ENCODE measurements at places on chromosomes 1 and 21. TPM values are rescaled to one million over a fixed set of nuclear protein-coding genes. Genes with fewer than 3 reads are reported as not detected.

GRCh38 chr1:47582891-47583608 lies 145.2 kb downstream of the FOXD2 start:
- DNase-seq = peak; percentile 61

DNA sequence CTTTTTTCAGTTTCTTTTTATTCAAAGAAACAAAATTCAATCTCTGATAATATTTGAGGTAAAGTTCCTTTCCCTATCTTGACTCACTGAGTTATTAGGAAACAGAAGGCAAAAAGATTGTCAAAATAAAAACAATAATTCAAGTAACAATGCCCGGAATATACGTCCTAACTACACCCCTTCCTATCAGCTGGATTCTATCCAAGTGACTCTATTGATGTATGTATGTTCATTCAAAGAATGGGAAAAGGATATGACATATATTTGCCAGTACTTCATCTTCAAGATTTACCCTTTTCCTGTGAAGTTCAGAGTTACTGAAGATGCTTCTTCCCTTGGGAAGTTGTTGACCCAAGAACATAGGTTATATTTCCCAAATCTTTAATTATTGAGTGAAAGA lies 13.7 kb downstream of the SPRTN start:
- no peak for DNase-seq

OR2L8 gene
- 9.2 TPM for total RNA-seq

SH2D1B gene
- total RNA-seq = under 0.01 TPM

CDA gene
- total RNA-seq = 0.27 TPM

BRINP2 gene
- under 0.01 TPM for total RNA-seq

GRCh38 chr1:200973937-200974657 lies 49.4 kb downstream of the KIF21B start:
- DNase-seq = no peak

- DNase-seq = no peak
Observed at GRCh38 chr1:43062527-43063095, 103.9 kb upstream of the SLC2A1 start.

GRCh38 chr1:25145775-25146393 lies 86.4 kb downstream of the SYF2 start:
- no peak for DNase-seq

RPE65 gene
- total RNA-seq = not detected

DNA sequence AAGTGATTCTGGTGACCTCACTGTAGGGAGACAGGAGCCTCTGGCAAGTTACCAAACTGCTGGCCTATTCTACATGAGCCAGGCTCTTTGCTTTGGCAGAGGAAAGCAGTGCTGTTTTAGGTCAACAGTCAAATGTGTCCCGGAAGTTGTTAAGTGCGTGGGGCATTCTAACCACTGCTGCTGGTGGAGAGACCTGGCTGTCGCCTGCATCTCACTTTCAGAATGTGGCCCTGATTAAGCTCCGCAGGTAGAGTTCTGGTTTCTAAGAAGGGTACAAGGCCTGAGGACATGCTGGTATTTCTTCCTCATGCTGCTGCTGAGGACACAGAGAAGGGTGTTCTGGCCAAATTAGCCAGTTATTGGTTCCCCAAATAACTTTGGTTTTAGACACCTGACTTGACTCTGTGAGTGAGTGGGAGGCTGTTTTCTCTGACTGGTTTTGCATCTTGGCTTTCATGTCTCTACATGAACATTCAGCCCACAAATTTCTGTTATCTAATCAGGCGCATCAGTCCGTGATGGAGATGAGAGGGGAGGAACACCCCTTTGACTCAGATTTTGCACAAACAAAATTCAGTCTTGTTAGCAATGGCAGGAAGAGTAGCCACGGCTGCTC lies 120.8 kb downstream of the LMO4 start:
- no peak for DNase-seq

GRCh38 chr1:244284641-244285156 lies 167.0 kb downstream of the ADSS2 start:
- no peak for DNase-seq

GBP5 gene
- total RNA-seq = 26.4 TPM

CD1B gene
- not detected for total RNA-seq

- DNase-seq = no peak
Observed at GRCh38 chr21:36148886-36149285, 7.7 kb upstream of the DOP1B start.

GRCh38 chr1:40799351-40799867 lies 15.8 kb downstream of the KCNQ4 start:
- DNase-seq = no peak

- no peak for DNase-seq
Observed at GRCh38 chr1:194347200-194347599, 1160.8 kb upstream of the B3GALT2 start.

- no peak for DNase-seq
Observed at GRCh38 chr1:184895086-184895485, 79.2 kb downstream of the NIBAN1 start.

CD58 gene
- 26.9 TPM for total RNA-seq

Data from hematopoietic multipotent progenitor cell (in vitro differentiated cells).